ENCODE measurements at places on chromosomes 2 and 18.

- no peak for DNase-seq
Measured at GRCh38 chr2:191298306-191298705, 53.1 kb downstream of the MYO1B start.

GRCh38 chr2:29628862-29629261, 292.5 kb downstream of the ALK start:
- DNase-seq, result no peak

DNA sequence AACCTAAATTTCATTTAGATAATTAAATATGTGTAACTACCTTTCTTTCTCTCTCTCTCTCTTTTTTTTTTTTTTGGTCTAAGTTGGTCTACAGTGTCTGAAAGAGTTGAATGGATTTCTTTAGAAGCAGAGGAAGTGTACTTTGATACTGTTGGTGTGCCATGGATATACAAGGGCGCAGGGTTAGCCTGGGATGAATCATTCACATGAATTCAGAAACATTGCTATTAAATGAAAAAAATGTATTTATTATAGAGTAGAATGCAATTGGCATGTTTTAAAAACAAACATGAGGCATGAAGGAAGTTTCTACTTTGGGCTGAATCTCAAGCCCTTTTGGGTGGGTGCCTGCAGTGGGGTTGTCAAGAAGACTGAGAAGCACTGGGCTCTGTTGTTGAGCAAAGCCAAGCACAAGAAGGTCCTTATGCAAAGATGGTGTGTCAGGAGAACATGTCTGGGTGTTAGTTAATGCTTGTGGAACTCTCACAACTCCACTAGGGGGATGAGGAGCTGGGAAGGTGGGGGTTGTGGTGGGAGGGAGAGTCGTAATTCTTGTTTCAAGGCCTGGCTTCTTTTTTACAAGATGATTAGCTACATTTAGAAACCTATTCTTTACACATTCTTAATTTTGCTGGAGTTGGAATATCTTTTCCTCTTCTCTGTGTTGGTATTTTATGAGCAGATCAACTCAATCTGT, 57.9 kb downstream of the LYPD6 start:
- no peak for DNase-seq

GRCh38 chr18:49459404-49460171, 857 bp downstream of the DYM start:
- no peak for DNase-seq

- no peak for DNase-seq
Measured at GRCh38 chr2:235002198-235003095, 50.6 kb downstream of the SH3BP4 start.

GRCh38 chr2:126703311-126703710, 47.4 kb downstream of the GYPC start:
- no peak for DNase-seq
